ENCODE measurements at places on chromosomes 5 and 9. TPM values are rescaled to one million over a fixed set of nuclear protein-coding genes. Genes with fewer than 3 reads are reported as not detected.

MYMK gene
- total RNA-seq = not detected

CLINT1 gene
- 148 TPM for total RNA-seq

GRCh38 chr9:20697021-20697719 is 13.1 kb downstream of the FOCAD start:
- DNase-seq = no peak

GRCh38 chr5:27727254-27727653 is 688.9 kb upstream of the CDH9 start:
- DNase-seq = no peak

- peak; percentile 87 for DNase-seq
These were observed 20.1 kb upstream of the PFDN1 start for GRCh38 chr5:140322751-140323731.

DNA sequence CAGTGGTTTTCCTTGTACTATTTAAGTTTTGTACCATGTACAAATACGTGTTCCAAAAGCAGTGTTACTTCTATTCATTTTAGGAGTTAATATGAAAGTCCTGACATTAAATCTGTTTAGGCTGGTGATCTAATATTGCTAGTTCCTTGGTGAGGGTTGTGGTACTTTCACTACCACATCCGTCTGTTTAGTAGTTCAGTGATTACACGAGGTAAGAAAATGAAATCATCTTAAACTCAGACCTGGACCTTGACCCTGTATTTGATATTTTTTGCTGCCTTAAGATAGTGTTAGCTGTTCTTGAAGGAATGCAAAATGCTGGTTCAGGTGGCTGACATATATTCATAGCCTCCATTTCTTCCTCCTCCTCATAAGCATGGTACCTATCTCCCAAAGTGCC is 50.3 kb downstream of the MTAP start:
- no peak for DNase-seq

GRCh38 chr9:17519761-17520160 is 59.1 kb upstream of the SH3GL2 start:
- DNase-seq = peak; percentile 15
